ENCODE measurements at places on chromosomes 2 and 18. TPM values are rescaled to one million over a fixed set of nuclear protein-coding genes. Genes with fewer than 3 reads are reported as not detected.

DNA sequence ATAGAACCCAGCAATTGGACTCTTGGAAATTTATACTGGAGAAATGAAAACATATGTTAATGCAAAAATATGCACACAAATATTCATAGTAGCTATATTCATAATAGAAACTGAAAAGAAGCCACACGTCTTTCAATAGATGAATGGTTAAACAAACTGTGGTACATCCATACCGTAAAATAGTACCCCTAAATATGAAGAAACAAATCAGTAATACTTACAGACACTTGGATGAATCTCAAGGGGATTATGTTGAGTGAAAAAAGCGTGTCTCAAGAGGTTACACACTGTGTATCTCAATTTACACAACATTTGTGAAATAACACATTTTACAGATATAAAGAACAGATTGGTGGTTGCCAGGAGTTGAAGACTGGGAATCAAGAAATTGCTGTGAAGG, 61.1 kb upstream of the ARHGAP15 start:
- H3K27ac ChIP-seq: no peak overlapping the region
- H3K4me3 ChIP-seq: no peak overlapping the region
- no peaks in the 10 kb centered on the region for H3K27me3 ChIP-seq
- H3K36me3 ChIP-seq: no peaks in the 10 kb centered on the region

ATP8B1 gene
- 32.0 TPM for total RNA-seq

DNA sequence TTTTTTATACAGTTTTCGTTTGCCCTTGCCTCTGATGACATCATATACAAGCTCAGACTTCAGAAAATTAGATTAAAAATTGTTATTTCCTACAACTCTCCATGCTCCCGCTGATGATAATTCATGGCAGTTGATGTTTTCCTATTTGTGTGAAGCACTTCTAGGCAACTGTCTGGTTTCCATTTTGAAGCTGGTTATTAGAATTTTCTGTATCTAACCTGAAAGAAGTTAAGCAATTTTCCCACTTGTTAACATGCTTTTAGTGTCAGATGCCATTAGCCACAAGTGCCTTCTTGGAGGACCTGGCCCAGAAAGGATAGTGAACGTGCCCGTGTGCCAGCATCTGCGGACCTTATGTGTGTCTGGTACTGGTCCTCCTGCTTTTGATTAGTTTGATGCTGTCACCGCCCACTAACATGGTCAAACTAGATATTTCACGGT, 347.6 kb upstream of the RAB12 start:
- H3K27ac ChIP-seq: no peak overlapping the region
- no peaks in the 10 kb centered on the region for H3K27me3 ChIP-seq
- H3K4me1 ChIP-seq: no peaks in the 10 kb centered on the region
- H3K4me3 ChIP-seq: no peak overlapping the region

FOSL2 gene
- total RNA-seq: 70.7 TPM

GRCh38 chr2:157469726-157470125, 25.8 kb upstream of the CYTIP start:
- no peak for DNase-seq
- no peak overlapping the region for H3K27ac ChIP-seq
- no peaks in the 10 kb centered on the region for H3K36me3 ChIP-seq
- H3K4me1 ChIP-seq: no peaks in the 10 kb centered on the region
- H3K4me3 ChIP-seq: no peak overlapping the region

CXCR1 gene
- total RNA-seq: not detected
